ENCODE measurements at places on chromosomes 6 and 20.

DNA sequence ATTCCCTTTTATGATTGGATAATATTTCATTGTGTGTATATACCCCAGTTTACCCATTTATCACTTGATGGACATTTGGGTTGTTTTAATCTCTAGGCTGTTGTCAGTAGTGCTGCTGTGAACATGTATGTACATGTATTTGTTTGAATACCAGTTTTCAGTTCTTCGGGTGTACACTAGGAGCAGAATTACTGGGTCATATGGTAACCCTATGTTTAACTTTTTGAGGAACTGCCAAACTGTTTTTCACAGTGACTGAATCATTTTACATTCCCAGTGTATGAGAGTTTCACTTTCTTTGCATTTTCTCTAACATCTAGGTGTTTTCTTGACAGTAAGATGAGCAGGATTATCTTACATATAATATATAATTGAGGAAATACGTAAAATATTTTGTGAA lies 44.7 kb upstream of the ADIG start:
- DNase-seq = no peak

DNA sequence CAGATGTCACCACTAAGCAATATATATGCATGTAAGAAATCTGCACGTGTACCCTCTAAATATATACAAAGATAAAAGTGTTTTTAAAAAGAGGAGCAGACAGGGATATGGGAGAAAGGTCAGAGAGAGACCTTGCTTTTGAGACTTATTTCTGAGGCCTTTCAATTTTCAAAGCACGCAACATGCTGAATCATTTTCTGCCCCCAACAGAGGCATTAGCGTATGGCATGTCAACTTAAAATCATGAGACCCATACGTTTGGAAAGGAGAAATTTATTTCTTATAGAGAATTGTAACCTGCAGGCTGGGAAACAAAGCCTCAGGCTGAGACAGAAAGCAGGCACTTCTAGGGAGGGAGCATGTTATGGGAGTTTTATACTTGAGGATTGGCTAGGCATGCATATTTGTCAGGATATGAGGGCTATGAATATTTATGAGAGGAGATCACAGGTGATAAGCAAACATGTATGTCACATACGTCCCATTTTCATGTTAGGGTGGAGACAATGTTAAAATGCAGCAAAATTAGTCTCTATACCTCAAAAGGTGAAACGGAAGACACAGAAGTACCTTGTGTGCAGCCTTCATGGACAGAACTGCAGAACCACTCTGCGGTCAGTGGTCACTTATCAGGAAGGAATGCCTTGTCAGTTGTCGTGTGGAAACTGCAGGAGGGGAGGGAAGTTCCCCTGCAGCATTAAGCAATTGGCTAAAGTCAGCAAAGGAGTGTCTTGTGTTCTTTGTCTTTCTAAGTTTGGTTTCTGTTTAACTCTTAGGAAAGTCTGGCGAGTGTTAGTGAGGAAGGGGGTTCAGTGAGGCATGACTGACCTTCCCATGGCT lies 6.3 kb upstream of the GABRR2 start:
- peak; percentile 56 for DNase-seq

DNA sequence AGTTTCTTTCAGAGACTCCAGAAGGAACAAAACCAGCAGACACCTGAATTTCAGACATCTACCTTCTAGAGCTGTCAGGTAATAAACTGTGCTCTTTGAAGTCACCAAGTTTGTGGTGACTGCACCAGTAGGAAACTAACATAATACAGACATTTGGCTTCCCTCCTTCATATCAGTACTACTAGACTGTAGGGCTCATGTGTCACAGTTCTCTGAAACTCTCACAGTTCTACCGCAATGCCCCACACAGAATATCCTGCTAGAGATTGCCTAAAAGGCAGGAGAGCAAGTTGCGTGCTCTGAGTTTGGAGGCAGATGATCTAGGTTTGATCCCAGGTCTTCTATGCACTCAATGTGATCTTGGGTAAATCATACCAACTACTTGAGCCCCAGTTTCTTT lies 205.0 kb upstream of the LRFN2 start:
- DNase-seq = no peak

- peak; percentile 72 for DNase-seq
Observed at GRCh38 chr6:5723841-5724691, 282.7 kb downstream of the NRN1 start.

DNA sequence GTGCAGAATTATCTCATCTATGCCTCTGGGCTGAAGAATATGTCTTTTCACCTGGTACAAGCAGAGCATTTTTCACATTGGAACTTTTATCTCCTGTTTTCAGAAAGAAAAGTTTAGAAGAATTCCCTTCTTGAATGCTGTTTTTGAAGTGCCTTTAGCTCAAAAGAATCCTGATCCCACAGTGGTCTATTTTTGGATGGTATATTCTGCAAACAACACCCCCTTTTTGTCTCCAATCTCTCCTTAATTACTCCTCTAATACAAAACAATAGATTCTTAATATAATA lies 57.7 kb upstream of the HFE start:
- no peak for DNase-seq

DNA sequence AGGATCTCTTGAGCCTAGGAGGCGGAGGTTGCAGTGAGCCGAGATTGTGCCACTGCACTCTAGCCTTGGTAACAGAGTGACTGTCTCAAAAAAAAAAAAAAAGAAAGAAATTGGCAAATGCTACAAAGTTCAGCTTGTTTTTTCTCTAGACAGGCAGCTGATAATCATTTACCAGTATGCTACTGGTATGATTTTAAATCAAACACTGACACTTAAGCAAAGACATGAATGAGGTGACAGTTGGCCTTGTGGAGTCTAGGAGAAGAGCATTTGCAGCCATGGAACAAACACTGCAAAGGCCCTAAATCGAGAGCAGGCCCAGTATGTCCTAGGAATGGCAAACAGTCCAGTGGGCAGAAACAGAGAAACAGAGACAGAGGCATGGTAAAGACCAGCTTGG lies 99.7 kb upstream of the CEP85L start:
- no peak for DNase-seq

GRCh38 chr20:18837718-18838117 lies 24.1 kb downstream of the SCP2D1 start:
- DNase-seq = no peak

DNA sequence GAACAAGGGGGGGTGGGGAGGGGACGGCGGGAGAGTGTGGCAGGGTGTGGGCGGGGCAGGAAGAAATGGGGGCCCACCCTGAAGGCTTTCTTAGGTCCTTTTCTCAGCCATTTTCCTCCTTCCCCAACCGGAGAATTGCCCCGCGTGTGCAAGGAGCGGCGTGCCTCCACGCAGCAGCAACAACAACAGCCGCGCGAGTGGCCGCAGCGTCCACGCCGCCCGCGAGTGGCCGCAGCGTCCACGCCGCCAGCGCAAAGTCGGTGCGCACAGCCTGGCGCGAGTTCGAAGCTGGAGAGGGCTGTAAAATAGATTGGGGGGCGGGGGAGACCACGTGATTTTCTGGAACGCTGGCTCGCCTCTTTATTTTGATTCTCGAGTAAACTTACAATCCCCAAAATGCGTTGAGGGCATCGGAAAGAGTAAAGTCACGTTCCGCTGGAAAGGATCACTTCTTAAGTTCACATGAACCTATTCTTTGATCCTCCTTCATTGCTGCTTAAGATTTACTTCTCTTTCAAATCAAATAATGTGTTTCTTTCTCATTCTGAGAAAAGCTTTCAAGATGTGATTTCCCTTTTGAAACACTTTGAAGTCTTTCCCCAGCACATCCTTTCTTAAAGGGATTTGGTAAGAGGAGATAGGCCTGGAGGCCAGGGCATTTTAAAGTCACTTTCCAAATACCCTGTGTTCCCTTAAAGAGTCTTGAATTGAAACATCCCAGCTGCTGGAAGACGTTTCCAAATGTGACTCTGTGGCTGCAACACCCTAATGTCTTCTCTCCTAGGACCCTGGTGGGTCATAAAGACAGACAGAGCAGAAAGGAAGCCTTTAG lies 66.7 kb upstream of the ZNF217 start:
- DNase-seq = no peak

DNA sequence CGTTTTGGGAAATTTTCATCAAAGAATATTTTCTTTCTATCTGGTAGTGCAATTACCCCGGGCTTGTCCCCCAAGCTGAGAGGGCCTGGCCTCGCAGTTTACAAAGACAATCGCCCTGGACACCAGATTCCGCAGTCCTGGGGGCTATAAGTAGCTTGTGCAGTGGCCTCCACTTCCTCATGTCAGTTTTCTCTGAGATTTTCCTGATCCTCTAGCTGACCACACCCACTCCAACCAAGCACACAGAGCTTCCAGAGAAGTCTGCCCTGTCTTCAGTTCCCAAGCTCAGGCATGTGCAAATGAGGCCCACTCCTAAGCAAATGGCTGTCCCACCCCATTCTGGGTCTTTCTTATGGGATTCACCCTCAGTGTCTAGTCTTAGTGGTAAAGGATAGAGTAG lies 245.3 kb downstream of the MAFB start:
- no peak for DNase-seq

- DNase-seq = no peak
Observed at GRCh38 chr6:166939345-166939744, 17.0 kb downstream of the RNASET2 start.

DNA sequence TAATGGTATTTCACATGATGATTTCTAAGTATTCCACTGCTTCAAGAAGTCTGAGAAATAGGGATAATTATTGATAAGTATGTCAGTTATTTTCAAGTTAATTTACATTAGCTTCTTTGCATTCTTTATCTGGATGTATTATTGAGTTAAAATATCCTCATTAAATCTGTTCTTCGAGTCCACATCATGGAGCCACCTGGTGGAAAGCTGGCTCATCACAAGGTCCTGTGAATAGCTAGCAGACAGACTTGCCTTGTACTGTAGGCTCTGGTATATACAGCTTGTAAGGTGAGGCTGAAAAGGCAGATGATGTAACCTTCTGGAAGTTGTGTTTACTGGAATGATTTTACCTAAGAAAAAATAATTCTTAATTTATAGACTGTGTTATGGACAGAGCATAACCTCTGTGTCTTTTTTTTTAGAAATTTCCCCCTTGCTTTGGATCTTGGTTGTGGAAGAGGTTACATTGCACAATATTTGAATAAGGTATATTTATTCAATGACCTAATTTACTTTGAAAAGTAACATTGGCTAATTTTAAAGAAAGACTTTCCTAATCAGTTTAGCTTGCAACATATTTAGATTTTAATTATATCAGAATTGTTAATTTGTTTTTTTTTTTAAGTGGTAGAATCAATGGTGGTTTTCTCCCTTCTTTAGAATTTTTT lies 3.5 kb downstream of the NDUFAF5 start:
- peak; percentile 61 for DNase-seq

GRCh38 chr6:160863782-160864181 lies 127.8 kb upstream of the MAP3K4 start:
- DNase-seq = no peak

- no peak for DNase-seq
Observed at GRCh38 chr20:52201395-52201794, 9.8 kb upstream of the ZFP64 start.

GRCh38 chr6:79079561-79080041 lies 1.5 kb upstream of the PHIP start:
- DNase-seq = peak; percentile 51

- DNase-seq = no peak
Observed at GRCh38 chr20:43789593-43789992, 62.8 kb upstream of the GTSF1L start.

- DNase-seq = no peak
Observed at GRCh38 chr6:117592983-117593759, 9.1 kb downstream of the GOPC start.

- peak; percentile 52 for DNase-seq
Observed at GRCh38 chr20:42740226-42740870, 449.4 kb downstream of the PTPRT start.

DNA sequence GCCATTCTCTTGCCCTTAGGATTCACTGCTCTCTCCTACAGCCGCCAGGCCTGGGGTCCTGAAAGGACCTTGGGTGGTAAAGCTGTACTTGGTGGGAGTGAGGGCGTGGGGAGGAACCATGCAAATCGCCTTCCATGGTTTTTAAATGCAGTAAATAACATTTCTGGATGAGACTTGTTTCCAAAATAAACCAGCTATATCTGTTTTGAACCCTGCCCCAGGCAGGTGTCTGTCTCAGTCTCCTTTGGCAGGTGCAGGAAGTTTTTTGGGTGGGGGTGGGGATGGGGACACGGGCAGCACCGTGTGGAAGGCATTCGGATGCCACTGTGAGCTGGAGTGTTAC lies 14.3 kb downstream of the ITPA start:
- no peak for DNase-seq

GRCh38 chr20:5797843-5798462 lies 47.8 kb downstream of the SHLD1 start:
- DNase-seq = no peak

DNA sequence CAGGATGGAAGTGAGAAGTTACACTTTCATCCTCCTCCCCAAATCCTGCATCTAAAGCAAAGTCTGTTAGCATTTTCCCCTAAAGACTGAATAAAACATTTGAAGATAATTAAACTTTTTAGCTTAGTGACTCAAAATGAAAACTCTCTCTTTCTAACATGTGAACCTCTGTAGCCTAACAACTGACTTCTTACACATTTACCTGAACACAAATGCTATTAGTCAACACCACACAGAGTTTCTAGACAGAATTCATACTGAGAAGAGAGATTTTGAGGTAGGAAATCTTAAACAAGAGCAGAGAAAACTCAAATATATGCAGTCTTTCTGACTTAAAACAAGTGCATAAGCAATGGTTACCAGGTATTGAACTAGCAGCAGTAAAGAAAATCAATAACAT lies 149.9 kb upstream of the SMLR1 start:
- DNase-seq = no peak

- peak; percentile 58 for DNase-seq
Observed at GRCh38 chr6:42532038-42532669, 31.7 kb upstream of the UBR2 start.
